ENCODE measurements at places on chromosomes 6 and 20.

- no peak for DNase-seq
Measured at GRCh38 chr6:69232911-69233448, 563.8 kb downstream of the LMBRD1 start.

- no peak for DNase-seq
Measured at GRCh38 chr6:64476935-64477334, 841.3 kb downstream of the PHF3 start.

DNA sequence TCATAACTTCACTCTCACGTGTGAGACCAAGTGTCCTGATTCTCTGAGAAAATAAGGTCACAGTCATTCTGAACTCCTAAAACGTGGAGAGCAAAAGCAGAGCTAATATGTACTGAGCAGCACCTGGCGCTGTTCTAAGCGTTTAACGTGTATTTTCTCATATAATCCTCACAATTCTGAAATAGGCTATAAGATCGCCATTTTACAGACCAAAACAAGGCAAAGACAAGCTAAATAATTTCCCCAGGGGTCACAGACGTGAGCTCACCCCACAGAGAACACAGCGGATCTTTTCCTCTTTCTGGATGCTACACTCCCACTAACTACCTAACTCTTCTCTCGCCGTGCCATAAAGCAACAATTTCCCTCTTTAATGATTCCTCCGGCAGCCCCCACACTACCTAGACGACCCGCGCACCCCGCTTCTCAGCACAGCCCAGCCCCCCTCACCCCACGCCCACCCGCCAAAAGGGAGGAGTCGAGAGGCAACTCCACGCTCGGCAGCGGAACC lies 636 bp downstream of the SUPT3H start:
- no peak for DNase-seq

GRCh38 chr20:58436868-58437645 lies 48.0 kb downstream of the VAPB start:
- DNase-seq = no peak

DNA sequence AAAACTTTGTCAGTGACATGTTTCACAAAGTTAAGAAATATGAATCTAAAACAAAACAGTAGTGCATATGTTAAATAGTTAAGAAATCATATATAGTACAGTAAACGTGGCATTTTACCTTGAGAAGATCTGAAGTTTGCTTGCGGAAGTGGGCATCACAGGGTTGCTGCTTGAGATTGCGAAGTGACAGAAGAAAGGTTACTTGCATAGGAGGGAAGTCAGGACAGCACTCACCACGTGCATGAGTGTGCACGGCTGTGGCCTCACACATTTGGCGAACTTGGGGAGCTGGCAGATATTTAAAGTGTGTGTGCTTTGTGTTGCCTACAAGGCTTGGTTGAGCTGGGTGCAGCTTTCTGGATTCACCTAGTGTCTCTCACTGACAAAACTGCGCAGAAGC lies 431.5 kb upstream of the ARID1B start:
- no peak for DNase-seq

GRCh38 chr20:57400231-57400701 lies 9.1 kb downstream of the RBM38 start:
- DNase-seq = no peak

DNA sequence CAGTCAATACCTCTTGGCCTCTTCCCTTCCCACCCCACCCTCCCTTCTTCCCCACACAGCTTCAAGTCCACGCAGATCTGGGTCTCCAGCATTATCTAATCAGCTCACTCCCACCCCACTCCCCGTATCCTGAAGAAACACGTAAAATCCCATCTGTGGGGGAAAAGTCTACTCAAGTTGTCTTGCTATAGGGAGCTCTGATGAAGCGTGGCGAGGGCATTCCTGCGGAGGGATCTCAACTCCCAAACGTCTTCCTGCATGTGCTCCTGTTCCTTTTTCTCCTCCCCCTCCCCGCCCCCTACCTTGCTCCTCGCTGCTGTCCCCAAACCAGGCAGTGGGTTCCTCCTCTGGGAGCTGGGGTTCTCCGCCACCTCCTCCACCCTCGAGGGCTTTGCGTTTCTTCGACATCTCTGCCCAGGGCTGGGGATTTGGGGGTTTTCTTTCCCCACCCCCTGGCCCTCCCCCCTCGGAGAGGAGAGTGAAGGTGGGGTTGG lies 181.8 kb downstream of the TBXT start:
- no peak for DNase-seq

- DNase-seq = no peak
Measured at GRCh38 chr6:158408552-158409130, 96.4 kb downstream of the TULP4 start.

DNA sequence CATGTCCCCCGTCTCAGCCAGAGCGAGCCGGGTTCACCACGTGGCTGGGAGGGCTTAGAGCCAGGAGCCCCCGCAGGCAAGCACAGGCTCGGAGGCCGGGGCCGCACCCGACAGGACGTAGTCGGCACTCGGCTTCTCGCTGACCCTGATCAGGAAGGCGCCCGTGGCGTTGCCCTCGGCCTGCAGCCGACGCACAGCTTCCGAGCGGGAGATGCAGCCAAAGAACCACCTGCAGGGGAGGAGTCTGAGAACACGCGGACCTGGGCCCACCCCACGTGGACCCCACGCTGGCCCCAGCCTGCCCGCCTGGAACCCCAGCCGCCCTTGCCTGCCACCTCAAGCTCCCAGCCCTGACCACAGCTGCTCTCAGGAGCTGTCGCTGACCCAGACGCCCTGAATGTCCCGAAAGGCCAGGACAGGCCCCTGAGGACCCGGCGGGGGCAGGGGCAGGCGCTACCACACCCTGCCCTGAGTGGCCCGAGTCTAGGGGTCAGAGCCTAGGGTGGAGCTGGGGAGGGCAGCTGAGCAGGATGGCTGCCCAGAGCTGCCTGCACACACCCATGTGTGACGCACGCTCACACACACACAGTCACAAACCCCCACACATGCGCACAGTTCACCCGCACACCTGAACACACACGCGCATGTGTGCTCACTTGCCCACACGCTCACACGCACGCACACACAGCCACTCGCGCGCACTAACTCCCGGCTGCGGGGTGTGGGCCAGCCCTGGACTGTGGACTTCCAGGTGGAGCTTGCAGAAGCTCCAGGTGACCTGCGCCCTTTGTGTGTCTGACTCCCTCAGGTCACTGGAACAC lies 2.1 kb downstream of the PTK6 start:
- DNase-seq = no peak

GRCh38 chr6:131524695-131525336 lies 48.2 kb upstream of the ARG1 start:
- no peak for DNase-seq

DNA sequence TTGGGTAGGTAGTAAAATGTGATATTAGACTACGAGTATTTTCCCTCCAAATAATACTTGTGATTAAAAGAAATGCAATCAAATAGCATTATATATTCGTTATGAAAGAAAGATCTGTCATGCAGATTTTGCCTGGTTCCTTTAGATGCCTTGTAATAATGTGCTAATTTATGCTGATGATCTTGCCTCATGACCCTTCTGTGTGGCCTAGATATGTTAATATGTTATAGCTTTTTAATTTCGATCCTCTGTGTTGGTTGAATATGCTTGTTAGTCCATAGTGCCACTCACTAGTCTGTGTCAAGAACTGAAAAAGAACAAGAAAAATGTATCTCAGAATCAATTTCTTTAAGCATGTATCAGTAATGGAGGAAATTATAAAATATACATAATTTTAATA lies 31.9 kb downstream of the CDKAL1 start:
- DNase-seq = no peak

- no peak for DNase-seq
Measured at GRCh38 chr20:52200870-52201269, 9.3 kb upstream of the ZFP64 start.

- no peak for DNase-seq
Measured at GRCh38 chr6:20314866-20315845, 86.5 kb upstream of the E2F3 start.

DNA sequence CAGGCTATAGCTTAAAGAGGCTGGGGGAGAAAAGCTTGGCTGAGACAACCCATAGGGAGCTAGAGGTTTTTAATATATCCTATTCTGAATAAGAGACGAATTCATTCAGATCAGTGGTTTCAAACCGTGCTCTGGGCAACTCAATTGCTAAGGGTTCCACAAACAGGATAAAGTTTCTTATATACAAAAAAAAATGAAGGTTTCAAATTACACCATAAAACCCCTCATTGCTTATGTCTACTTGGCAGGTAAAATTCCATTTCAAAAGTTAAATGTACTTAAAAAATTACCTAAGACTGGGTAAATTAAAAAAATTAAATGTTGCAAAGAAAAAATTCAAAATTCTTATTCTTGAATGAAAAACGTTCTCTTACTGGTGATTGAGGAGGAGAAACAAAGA lies 2.7 kb downstream of the HLA-DPB1 start:
- DNase-seq = no peak

- DNase-seq = no peak
Measured at GRCh38 chr6:25477006-25477590, 174.9 kb upstream of the SCGN start.

DNA sequence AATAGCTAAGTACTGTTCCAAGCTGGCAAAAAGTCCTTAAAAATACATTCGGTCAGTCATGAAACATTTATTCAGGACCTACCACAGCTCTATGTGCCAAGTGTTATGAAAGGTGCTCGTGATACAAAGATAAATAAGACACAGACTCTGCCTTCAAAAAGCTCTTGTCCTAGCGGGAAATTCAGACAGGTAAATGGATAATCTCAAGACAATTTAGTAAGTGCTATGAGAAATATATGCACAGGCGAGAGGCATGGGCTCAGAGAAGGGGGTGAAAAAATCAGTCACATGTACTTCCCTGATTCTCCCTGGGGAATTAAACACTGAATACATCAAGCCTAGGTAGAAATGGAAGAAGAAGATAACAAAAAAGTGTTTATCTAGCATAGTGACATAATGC lies 49.8 kb upstream of the HEY2 start:
- DNase-seq = no peak

- no peak for DNase-seq
Measured at GRCh38 chr20:3014179-3014578, 29.2 kb upstream of the GNRH2 start.

DNA sequence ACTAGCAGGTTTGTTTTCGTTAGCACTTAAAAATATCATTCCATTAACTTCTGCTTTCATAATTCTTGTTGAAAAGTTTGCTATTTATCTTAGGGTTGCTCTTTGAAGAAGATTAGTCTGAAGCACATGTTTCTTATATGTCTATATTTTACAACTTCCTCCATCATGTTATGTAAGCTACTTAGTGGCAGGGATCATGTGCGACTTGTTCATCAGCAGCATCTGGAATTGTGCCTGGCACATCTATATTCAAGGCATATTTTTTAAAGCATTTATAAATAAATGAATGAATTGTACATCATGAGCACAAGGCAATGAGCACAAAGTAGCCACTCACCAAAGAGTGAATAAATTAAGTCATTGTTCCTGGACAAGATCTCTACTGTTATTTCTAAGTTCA lies 187.2 kb upstream of the COL21A1 start:
- DNase-seq = no peak

DNA sequence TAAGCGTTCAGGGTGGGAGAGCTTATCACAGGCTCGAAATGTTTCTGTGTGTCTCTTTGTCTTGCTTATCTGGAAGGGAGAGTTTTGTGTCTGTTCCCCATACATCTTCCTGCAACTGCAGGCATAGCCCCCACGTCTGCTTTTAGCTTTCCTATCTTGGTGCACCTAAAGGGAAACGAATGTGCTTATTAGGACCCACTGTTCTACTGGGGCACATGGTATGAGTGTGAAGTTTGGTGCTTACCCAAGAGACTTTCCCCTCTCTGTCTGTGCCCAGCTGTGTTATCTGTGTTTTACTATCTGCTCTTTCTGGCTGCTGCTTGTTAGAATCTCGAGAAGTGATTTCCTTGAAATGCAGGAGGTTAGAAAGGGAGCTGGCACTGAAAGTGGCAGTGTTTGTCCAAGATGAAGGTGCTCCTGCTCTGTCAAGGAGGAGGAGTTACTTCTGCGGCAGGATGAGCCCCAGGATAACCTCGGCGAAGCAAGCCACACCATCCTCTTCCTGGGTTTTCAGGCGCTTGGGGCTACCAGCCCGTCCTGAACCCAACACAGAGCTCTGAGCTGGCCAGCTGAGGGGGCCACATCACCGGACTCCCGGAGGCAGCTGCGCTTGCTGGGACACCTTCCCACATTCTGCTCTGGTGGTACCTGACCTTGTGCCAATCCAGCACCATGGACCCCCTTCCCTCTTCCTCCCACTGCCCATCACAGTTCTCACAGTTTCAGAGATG lies 23.4 kb downstream of the DYNLT1 start:
- no peak for DNase-seq

- no peak for DNase-seq
Measured at GRCh38 chr6:144294016-144294415, 8.9 kb downstream of the UTRN start.

DNA sequence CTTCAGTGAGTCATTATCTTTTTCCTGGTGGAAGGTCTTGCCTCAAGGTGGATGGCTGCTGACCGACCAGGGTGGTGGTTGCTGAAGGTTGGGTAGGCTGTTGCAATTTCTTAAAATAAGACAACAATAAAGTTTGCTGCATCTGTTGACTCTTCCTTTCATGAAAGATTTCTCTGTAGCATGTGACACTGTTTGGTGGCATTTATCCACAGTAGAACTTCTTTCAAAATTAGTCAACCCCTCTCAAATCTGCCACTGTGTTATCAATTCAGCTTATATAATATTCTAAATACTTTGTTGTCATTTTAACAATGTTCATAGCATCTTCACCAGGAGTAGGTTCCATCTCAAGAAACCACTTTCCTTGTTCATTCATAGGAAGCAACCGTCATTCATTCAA lies 66.8 kb upstream of the ATXN1 start:
- no peak for DNase-seq

DNA sequence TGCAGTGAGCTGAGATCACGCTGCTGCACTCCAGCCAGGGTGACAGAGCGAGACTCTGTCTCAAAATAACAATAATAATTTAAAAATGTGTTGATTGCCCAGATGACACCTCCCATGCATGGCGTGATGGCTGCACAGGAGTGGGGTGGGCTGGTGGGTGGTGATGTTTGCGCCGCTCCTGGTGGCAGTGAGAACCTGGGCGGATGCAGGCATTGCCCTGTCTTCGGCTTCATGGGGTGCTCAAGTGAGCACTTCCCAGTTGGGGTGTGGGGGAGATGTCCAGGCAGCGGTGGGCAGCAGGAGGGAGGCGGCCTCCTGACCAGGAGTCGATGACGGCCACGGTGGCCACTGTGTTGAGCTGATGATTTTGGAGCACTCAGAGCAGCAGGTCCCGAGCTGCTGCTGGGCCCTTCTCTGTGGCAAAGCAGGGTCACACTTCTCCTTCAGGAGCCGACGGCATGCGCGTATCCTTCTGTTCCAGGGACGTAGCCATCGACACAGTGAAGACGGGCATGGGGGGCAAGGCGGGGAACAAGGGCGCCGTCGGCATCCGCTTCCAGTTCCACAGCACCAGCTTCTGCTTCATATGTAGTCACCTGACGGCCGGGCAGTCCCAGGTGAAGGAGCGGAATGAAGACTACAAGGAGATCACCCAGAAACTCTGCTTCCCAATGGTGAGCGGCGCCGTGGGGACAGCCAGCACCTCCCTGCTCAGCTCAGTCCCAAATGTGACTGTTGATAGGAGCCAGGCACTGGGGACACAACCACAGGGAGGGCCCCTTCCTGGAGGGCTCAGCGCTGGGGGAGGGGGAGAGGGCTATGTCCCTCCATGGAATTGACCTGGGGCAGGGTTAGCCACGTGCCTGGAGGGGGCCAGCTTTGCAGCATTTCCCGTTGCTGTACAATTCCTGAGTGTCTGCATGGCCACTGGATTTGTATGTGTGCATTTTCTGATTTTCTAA lies 89.7 kb downstream of the SYNJ2 start:
- no peak for DNase-seq

Data from D721Med (cell line).